MV-4-11 (cell line): ENCODE measurements at places on chromosomes 16 and 17.
A peak's percentile ranks its signal among the peaks of the same experiment; 100 is the strongest.

DNA sequence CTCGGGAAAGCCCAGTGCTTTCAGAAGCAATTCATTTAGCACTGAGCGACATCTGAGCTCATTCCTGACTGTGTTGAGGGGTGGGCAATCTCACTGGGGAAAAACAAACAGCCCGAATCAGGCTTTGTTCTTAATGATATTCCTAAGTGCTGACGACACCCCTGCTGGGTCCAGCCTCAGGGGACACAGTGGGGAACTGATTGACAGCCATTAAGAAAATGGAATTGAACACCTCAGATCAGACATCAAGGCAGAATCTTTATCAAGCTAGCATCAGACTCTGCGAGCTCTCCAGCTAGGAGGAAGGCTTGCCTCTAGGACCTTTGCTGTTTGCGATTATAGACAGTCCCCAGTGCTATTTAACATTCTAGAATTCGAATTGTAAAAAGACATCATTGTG, 22.5 kb upstream of the LYRM9 start:
- no peak for DNase-seq

- DNase-seq = no peak
Observed at GRCh38 chr16:88688013-88688778, 1.9 kb upstream of the SNAI3 start.

DNA sequence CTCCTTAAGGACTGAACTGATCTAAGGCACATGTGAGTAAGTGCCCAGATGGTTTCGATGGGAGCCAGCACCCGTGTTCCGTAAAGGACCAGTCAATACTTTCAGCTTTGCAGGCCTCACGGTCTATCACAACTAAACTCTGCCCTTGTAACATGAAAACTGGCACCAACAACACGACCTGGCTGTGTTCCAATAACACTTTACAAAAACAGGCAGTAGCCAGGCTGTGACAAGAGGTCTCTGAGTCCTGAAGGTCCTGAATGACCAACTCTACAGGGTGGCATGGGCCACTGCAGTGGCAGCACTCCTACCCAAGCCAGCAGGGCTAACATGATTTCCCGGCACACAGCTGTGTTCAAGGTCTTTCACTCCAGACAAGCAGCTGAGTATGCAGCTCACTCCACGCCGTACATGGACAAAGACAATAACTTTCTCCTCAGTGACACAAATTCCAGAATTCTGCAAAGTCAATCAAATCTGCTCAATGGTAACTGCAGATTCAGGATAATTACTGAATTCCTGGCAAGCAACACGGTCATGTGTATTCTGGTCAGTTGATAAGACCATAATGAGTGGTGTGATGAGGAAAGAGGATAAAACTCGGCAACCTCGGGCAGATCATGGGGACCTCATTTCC, 15.3 kb downstream of the NPLOC4 start:
- no peak for DNase-seq

DNA sequence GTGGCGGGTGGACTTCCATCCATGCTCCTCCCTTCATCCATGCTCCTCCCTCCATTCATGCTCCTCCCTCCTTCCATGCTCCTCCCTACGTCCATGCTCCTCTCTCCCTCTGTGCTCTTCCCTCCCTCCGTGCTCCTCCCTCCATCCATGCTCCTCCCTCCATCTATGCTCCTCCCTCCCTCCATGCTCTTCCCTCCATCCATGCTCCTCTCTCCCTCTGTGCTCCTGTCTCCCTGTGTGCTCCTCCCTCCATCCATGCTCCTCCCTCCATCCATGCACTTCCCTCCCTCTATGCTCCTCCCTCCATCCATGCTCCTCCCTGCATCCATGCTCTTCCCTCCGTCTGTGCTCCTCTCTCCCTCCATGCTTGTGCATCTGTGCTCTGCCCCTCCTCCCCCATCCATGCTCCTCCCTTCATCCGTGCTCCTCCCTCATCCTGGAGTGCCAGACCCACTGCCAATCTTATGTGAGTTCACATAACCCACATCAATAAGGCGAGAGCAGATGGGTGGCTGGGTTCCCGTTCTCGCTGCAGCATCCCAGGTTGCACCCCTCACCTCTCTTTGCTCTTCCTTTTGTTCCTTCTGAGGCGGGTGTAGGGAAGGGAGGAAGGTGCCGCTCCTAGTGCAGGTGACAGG, 22.8 kb downstream of the KSR1 start:
- DNase-seq = no peak

GRCh38 chr16:85615014-85615851, 2.1 kb downstream of the GSE1 start:
- no peak for DNase-seq

DNA sequence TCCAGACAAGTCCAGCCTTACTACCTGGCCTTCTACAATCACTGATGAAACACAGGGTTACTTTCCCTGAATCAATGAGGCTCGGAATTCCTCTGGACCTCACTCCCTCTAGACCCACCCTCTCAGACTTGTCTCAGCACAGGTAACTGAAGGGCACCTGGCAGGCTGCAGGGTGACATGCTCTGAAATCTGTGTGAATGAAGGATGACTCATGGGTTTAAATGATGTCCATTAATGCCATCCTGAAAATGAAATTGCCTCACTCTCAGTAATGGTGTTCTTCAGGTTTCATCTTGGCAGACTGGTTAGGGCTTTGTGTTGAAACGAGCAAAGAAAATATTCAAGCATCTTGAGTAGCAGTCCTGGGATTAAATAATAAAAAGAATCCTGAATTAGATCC, 134.4 kb downstream of the MAF start:
- no peak for DNase-seq

- DNase-seq = no peak
Observed at GRCh38 chr17:32696426-32696825, 180.5 kb downstream of the MYO1D start.

DNA sequence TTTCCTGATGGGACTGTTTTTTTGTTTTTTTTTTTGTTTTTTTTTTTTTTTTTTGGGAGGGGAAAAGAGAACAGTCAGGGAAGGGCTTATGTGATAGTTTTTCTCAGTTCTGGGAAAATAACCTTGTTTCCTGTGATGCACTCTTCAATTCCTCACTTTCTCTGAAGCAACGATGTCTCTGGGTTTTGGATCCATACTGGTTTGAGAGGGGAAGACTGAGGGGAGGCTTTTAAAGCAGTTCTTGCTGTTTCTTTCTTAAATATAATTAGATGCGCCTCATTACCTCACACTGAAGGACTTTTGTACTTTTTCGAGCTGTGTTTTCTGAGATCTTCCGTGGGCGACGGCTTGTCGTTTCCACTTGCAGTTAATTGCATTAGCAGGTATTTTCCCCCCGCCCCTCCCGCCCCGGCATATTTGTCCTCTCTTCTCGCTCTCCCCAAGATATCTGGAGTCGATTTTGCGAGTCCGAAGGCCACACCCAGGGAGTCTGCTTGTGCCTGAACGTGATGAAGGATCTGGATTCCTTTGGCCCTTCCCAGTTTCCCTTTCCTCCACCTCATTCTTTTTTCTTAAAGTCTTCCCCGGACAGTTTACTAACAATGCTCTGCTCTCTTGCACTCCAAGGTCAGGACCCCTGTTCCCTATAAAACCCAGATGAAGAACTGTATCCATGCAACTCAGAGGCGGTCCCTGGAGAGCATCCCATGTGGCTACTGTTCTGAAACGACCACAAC, 125.2 kb upstream of the ZFHX3 start:
- no peak for DNase-seq

GRCh38 chr16:55498101-55498500, 10.8 kb upstream of the LPCAT2 start:
- DNase-seq = no peak

GRCh38 chr16:49597796-49598195, 224.2 kb downstream of the C16orf78 start:
- DNase-seq = no peak

- DNase-seq = no peak
Observed at GRCh38 chr16:67207249-67208091, 8.5 kb downstream of the ELMO3 start.

DNA sequence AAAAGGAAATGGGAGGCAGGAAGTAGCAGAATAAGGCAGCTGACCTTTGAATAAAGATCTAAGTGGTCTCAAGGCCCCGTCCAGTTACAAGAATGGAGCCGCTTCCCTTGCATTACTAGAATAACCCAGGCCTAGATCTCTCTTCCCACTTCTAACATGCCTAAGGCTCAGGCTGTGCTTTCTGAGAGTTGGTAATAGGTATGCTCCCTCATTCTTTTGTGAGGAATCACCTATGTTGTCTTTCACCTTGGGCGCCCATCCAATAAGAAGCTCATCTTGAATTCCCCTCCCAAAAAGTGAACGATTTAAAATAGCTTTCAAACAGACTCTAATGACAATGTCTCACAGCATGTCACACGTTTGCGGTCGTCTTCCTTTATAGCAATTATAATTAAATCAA, 101.2 kb downstream of the KCNJ2 start:
- no peak for DNase-seq

DNA sequence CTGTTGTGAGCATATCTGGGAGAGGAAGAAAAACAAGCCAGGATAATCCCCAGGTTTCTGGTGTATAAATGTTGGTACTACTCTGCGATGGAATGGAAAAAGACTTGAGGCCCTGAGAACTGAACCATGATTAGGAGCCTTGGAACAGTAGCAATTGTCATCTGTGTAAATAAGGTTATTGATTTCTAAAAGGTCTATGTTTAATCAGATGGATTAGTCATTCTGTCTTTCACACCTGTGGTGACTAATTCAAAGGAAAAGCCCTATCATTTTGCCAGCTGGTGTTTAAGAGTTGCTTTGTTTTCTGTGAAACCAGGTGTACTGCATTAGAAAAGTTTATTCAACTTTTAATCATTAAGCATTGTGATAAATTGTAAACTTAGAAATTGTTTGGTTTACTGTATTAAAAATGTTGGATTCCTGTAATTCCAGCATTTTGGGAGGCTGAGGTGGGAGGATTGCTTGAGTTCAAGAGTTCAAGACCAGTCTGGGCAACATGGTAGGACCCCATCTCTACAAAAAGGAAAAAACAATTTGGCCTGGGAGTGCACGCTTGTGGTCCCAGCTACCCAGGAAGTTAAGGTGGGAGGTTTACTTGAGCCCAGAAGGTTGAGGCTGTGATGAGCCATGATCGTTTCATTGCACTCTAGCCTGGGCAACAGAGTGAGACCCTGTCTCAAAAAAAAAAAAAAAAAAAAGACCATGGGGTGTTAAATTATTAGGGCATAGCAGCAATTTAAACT, 29.0 kb upstream of the KPNB1 start:
- no peak for DNase-seq

DNA sequence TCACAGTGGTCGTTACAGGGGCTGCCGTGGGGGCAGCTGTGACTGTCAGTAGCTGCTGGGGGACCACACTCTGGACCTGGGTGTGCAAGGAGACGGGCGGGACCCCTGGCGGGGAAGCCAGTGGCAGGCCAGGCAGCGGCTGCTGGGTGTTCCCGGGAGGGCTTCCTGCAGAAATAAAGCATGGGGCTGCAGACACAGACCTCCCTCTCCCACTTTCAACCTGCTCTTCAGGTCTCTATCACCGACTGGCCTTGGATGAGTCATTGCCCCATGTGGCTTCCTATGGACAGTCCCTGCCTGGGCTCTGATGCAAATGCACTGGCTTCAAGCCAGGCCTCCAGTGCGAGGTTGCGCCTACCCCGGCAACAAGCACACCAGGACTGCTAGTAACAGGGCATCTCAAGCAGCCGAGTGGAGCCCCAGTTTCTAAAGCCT, 17.2 kb downstream of the SREBF1 start:
- DNase-seq = peak; percentile 67

DNA sequence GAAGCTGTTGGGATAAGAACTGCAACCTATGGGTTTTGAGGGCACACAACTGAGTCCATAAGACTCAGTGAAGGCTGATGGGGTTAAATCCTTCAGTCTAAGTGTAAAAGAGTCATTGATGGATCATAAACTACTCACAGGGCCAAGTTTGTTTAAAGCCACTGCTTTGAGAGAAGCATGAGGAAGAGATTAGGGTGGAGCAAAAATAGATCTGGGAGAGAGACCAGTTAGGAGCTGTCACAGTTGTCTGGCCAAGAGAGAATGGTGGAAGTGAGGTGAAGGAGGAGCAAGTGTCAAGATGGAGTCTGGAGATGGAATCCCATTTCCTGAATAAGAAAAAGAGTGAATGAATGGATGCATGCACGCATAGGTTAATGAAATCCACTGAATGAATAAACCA, 379.1 kb upstream of the CDH11 start:
- DNase-seq = no peak

DNA sequence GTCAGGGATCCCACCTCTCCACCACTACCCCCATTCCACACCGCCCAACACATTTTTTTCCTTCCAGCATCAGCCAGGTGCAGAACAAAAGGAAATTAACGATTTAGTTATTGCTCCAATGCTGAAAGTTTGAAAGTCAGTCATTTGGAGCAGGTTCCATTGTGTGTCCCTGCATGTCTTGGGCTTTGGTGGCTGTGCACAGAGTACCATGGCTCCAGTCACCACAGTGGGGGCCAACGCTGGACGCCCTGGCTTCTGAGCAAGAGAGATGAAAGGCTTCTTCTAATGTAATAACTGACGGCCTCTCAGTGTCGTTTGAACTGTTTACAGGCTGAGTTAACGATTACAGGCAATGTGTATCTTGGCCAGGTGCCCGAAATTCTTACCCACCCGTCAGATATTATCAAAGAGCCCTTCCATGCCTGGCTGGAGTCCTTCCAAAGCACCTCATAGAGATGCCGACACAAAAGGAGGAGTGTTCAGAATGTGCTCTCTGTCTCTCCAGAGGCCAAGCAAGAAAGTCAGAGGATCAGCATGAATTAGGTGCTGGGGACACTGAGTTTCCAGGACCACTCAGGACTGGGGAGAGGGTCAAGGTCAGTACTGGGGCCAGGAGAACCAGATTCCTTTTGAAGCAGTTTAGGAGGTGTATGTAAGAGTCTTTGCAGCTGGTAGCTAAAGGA, 25.9 kb downstream of the RNF43 start:
- DNase-seq = no peak

DNA sequence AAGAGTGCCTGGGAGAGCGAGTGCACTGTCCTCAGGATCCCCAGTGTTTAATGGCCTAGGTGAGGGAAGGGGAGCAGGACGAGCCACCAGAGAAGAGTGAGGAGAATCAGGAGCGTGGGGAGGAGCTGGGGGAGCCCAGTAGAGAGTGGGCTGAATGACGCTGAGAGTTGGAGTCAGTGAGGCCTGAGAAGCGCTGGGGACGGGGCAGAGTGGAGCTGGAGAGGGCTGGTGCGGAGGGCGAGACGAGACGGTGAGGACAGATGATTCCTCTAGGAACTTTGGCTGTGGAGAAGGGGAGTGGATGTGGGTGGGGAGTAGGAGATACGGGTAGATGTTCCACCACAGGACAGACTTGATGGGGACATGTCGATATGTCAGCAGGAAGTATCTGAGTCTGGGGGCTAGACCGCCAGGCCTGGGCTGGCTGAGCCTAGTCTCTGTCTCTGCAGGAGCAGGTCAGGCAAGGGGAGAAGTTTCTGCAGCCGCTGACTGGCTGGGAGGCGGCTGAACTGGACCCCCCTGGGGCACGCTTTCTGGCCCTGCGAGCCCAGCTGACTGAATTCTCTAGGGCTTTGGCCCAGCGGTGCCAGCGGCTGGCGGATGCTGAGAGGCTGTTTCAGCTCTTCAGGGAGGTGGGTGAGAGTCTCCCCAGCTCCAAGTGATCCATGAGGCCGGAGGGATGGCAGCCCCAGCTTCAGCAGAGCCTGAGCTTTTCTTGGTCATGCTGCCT, 4.7 kb downstream of the PLEKHG4 start:
- DNase-seq = no peak
